Stimulated activated CD4-positive, alpha-beta T cell treated with anti-CD3 and anti-CD28 coated beads, Interleukin-4, amount 100 ng/mL, for 1 hour (primary cell): ENCODE measurements at places on chromosomes 2 and 18.

DNA sequence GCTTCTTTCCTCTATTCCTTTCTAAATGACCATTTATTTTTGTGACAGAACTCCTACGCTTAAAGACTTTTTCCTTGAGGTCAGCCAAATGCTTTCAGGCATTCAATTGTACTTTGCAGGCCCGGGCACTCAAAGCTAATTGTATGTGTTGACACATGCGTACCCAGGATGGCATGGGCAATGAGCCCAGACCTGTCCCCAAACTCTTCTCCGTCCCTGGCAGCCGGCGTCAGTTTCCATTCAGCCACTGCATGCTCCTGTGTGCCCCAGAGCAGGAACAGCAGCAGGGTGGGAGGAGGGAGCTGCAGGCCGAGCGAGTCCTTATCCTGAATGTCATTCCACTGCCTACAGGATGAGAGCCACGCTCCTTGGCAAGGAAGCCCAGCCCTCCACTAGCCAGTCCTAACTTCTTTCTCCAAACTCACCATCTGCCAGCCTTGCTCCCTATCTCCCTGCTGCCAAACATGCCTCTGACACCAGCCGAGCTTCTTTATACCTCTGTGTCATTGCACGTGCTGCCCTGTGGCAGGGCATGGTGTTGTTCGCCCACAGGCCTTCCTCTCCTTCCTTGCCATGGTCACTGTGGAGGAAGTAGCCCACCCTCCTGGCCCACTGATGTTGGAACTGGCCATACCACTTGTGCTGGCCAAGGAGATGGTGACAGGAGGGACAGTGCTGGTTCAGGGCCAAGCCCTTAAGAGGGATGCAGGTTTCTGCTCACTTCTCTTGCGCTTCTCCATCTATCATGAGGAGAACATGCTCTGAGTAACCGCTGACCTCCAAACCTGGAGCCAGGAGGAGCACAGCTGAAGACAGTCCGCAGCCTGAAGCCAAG lies 116.9 kb upstream of the FHL2 start:
- DNase-seq: no peak

- no peak for DNase-seq
Observed at GRCh38 chr18:79453816-79454735, 58.3 kb downstream of the NFATC1 start.

DNA sequence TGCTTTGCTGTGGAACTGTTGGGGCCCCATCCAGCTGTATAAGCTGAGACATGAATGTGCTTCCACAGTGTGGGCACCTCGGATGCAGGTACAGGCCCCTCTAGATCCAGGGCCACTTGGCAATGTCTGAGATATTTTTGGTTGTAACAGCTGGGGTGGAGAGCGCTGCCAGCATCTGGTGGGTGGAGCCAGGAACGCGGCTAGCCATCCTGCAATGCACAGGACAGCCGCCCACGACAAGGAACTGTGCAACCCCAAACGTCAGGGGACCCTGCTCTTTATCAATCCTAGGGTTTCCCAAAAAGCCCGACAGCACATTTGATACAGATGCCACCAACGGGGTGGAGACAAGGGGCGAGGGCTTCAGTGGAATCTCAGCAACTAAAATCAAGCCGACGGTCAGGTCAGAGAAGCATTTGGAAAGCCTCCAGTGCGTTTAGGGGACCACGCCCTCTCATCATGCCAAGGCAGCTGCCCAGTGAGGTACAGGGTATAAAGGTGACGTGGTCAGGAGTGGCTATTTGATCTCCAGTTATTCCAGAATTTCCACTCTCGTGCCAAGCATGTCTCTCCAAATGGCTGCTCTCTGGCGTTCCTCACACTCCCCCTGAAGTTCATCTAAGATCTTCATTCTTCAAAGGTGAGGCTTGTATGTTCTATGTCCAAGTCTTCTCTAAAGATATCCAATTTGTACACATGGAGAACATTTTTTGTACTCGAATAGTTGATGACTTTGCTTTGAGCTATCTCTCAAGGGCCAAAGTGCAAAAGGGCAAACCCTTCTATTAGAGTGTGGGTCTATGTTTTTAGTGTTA lies 55.7 kb downstream of the LRRFIP1 start:
- DNase-seq: no peak

GRCh38 chr2:240136671-240137292 lies 677 bp upstream of the COPS9 start:
- DNase-seq: peak; percentile 37

- peak; percentile 30 for DNase-seq
Observed at GRCh38 chr18:54717673-54718407, 110.4 kb upstream of the RAB27B start.

DNA sequence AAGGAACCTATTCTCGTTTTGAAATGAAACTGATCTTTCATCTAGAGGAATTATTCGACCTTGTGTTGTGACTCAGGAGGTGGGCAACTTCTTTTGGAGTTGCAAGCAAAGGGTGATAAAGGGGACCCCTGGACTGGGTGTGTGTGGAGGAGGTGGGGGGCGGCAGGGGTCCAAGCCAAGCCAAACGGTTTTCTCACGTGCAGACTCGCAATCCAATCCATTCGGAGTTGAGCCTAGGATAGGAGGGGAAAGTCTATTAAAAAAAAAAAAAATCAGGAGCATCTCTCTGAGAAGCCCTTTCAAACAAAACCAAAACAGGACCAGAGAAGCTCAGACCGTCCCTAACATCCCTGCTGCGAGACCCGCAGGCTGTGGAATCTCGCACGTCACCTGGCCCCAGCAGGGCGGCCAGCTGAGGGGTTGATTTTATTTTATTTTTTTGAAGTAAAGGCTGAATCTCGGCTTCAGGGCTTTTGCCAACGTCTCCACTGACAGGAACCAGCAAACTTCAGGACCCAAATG lies 3.7 kb upstream of the ZEB2 start:
- DNase-seq: no peak

DNA sequence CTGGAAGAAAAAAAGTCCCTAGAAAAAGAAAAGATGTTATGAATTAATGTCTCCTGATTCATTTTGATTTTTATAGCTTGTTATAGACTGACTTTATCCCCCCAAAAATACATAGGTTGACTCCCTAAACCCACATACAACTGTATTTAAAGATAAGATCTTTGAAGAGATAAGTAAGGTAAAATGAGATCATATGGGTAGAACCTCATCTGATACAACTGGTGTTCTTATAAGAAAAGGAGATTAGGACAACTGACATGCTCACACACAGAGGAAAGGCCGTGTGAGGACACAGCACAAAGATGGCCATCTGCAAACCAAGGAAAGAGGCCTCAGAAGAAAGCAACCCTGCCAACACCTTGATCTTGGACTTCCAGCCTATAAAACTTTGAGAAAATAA lies 117.5 kb downstream of the CD226 start:
- DNase-seq: no peak

- no peak for DNase-seq
Observed at GRCh38 chr2:231238689-231239088, 40.3 kb downstream of the ARMC9 start.

- no peak for DNase-seq
Observed at GRCh38 chr2:160513120-160513519, 19.5 kb upstream of the RBMS1 start.

- no peak for DNase-seq
Observed at GRCh38 chr2:15359716-15360531, 201.2 kb downstream of the NBAS start.

DNA sequence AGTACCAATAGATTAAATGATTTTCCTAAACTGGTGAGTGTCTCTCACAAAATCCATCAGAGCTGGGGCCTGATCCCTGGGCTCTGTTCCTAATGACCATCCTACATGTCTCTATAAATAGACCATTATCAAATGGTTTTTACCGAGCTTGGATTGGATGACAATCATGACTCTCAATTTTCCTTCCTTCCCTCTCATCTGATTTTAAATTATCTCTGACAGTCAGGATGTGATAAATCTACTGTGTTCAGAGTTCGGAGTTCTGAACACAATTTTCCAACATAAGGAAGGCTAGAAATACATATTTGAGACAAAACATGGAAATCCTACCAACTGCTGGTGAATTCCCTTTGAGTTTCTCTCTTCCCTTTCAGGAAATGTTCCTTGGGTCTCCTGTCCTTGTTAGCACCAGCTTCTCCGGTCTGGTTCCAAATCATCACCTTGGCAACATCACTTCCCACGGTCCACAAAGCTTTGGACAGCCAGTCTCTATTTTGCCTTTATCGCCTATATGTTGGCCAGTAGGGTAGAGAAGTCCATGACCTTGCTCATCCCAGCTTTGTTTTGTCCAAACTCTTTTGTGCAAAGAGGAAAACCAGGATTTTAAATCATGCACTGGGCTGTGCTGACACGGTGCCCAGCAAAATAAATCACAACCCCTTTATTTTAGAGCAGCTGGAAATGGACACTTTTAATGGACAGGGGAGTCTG lies 139.6 kb upstream of the ITGA6 start:
- DNase-seq: no peak

- no peak for DNase-seq
Observed at GRCh38 chr18:13811993-13812392, 12.0 kb upstream of the MC5R start.

- DNase-seq: no peak
Observed at GRCh38 chr2:239747274-239747673, 277.9 kb downstream of the NDUFA10 start.

DNA sequence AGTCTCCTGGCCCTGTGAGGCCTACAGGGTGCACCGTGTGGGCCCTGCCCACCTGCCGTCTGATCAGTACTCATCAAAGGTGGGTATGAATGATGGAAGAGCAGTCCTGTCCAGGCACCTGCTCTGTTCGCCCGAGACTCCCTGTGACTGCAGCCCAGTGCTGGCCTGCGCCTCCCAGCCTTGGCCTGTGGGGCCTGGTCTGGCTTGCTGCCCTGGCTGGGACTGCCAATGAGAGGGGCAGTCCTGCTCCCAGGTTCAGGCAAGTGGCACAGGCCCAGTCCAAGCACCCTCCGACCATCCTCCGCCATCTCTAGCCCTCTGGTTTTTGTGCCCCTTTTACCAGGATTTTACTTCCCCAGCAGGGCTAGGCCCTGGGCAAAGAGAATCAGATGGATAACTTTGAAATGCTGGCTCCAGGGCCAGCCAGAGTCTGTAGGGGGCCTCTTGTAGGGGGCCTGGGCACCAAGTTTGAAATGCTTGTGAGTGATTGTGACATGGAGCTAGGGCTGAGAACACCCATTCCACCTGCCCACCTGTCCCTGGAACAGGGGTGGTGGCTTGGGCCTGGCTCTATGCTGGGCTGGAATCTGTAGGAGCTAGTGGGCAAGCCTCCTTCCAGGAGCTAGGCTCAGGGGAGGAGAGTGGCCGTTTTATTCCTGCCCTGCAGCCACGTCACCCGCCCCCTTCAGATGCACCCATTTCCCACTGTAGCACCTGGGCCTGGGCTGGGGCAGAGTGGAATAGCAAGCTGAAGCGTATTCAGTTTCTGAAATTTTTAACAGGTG lies 8.7 kb upstream of the HS6ST1 start:
- no peak for DNase-seq

GRCh38 chr2:235968155-235968554 lies 200.0 kb downstream of the GBX2 start:
- DNase-seq: no peak

DNA sequence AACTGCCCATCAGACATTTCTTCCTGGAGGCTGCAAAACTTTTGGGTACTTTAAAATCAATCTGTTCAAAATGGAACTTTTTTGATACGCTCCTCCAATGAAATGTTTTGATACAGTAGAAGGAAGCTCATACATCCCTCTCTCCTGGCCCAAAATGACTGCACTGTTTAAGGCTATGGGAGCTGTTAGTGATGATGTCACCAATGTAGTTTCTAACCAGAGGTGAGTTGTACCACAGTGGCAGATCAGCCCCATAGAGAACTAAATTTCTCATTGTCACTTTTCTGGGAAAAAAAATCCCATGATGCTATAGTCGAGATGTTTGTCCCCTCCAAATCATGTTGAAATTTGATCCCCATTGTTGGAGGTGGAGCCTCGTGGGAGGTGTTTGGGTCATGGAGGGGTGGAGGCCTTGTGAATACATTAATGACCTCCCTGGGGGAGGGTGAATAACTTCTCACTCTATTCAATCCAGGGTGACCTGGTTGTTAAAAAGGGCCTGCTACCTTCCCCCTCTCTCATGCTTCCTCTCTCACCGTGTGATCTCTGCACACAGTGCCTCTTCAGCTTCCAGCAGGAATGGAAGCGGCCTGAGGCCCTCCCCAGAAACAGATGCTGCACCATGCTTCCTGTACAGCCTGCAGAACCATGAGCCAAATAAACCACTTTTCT lies 117.4 kb upstream of the NPAS2 start:
- DNase-seq: no peak

- DNase-seq: no peak
Observed at GRCh38 chr2:26530240-26530540, 52.3 kb upstream of the OTOF start.

DNA sequence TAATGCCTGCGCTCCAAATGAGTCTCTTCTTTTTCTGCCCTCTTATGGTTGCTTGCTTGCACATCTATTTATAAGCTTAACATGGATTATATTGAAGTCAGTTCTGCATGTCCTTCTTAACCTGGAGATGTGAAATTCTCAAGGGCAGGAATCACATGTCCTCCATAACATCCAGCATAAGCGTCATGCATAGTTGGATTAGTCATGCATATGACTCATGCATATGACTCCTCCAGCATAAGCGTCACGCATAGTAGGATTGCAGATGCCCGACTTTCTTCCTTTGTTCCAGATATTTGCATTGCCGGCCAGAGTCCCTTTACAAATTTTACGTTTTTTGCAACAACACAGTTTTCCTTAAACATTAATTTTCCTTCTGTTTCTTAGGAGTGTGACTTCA lies 308.6 kb downstream of the TGIF1 start:
- no peak for DNase-seq

GRCh38 chr18:5646739-5647138 lies 102.9 kb upstream of the EPB41L3 start:
- DNase-seq: no peak

- DNase-seq: no peak
Observed at GRCh38 chr2:143903172-143903856, 616.6 kb downstream of the ZEB2 start.

DNA sequence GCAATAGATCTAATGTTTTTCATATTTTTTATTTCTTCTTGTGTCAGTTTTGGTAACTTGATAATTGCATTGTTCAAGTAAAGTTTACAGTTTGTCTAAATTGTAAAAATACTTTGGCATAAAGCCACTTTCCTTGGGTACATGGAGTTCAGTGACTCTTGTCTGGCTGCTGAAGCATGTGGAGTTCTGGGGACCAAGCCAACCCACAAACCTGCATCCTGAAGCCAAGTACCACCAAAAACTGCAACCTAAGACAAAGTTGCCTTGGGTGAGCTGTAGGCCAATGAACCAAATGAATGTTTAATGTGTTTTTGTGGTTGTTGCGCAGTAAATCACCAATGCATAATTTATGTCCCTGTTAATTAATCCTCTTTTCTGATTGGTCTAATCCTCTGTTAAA lies 872.6 kb downstream of the BCL11A start:
- no peak for DNase-seq
